Naive thymus-derived CD8-positive, alpha-beta T cell (primary cell): ENCODE measurements at places on chromosomes 2 and 18. TPM values are rescaled to one million over a fixed set of nuclear protein-coding genes. Genes with fewer than 3 reads are reported as not detected.

OSGEPL1 gene
- polyA plus RNA-seq: 18.3 TPM

RAB17 gene
- not detected for polyA plus RNA-seq

TUBA4A gene
- polyA plus RNA-seq: 107 TPM

ITPRIPL1 gene
- 8.6 TPM for polyA plus RNA-seq

CABYR gene
- polyA plus RNA-seq: 0.28 TPM

LGALSL gene
- 0.32 TPM for polyA plus RNA-seq

INO80D gene
- 11.6 TPM for polyA plus RNA-seq

MYO7B gene
- not detected for polyA plus RNA-seq

NT5DC4 gene
- not detected for polyA plus RNA-seq

CNDP1 gene
- not detected for polyA plus RNA-seq
